ENCODE measurements at places on chromosomes 2 and 18. TPM values are rescaled to one million over a fixed set of nuclear protein-coding genes. Genes with fewer than 3 reads are reported as not detected.
A peak's percentile ranks its signal among the peaks of the same experiment; 100 is the strongest.

- no peak for DNase-seq
Observed at GRCh38 chr2:102286041-102286440, 25.3 kb upstream of the IL1RL1 start.

DNA sequence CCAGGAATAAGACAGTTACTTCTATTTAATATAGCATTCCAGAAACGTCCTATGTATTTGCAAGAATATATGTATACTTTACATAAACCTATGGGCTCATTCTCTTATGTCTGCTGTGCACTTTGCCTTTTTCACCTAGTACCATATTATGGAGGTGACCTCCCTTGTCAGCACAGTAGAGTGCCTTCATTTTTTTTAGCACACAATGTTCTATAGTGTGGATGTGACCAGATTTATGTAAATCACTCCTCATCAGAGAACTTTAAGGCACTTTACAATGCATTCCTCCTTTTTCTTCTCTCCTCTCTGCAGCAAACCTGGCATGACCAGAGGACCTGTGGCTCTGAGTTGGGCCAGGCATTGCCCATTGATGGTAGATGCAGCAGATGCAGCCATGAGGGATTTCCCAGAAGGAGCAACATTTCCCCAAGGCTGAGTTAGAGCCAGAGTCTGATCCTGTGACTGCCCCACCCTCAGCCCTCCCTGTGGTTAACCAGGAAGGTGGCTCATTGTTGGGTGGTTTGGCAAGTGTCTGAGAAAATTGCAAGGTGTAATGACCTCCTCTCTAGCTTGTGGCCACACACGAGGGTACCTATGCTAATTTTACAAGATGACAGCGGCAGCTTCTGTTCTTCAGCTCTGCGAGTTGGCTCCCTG, 76.5 kb upstream of the DLX2 start:
- peak; percentile 25 for DNase-seq

DNA sequence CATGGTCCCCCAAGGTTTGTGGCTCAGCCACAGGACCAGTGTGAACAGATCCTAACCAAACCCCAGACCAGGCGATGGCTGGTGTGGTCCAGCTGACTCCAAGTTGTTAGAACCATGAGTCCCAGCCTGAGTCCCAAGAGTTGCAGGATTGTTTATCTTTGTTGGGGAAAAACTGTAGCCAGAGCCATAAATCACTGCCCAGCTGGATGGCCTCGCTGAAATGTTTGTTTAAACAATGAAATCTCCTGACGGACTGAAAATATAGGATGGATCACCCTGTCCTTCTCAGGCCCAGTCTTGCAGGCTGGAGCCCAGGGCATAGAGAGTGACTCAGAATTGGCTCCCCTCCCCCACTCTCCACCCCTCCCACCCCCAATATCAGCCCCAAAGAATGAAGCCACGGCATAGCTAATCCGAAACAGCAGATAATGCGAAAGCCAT, 36.4 kb downstream of the PKDCC start:
- DNase-seq: no peak

- DNase-seq: no peak
Observed at GRCh38 chr2:127655209-127656073, 9.5 kb downstream of the GPR17 start.

DNA sequence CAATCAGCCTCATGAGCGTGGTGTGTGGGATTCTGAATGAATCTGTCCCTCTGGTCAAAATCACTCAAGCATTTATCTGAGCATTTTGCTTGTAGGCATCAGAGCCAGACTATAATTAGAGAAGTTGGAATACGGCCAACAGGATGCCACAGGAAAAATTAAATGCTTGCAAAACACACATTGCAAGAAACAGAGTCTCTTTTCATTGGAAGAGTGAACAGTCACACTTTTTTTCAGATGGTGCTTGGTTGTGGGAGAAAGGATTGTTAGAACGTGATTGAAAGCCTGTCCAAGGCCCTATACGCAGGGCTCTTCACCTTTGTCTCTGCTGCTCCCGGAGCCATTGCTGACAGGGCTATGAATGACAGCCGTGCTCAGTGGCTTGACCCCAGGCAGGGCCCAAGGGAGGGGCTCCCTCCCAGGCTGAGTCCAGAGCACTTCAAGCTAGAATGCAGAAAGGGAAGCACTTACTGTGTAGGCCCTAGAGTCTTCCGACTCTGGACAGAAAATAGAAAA, 59.8 kb downstream of the SNTG2 start:
- no peak for DNase-seq

DNA sequence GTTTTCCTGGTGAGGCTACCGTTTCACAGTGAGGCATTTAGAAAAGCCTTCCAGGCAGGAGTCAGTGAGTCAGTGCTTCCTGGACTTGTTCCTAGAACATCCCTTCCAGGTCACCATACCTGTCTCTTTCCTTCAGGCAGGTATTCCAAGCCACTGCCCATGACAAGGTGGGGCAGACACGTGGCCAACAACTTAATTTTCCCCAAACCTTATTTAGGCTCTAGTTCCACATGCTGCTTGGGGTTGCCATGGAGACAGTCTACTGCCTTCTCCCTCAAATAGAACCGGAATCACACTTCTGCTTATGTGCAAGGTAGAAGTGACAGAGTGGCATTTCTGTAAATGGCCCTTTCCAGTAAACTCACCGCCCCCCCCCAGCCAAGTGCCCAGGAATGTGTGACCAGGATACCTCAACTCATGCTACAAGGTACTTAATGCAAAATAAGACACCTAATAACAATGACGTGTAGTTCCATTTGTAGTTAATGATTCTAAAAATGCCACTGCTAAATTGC, 258.3 kb downstream of the PRKCE start:
- DNase-seq: no peak

DNA sequence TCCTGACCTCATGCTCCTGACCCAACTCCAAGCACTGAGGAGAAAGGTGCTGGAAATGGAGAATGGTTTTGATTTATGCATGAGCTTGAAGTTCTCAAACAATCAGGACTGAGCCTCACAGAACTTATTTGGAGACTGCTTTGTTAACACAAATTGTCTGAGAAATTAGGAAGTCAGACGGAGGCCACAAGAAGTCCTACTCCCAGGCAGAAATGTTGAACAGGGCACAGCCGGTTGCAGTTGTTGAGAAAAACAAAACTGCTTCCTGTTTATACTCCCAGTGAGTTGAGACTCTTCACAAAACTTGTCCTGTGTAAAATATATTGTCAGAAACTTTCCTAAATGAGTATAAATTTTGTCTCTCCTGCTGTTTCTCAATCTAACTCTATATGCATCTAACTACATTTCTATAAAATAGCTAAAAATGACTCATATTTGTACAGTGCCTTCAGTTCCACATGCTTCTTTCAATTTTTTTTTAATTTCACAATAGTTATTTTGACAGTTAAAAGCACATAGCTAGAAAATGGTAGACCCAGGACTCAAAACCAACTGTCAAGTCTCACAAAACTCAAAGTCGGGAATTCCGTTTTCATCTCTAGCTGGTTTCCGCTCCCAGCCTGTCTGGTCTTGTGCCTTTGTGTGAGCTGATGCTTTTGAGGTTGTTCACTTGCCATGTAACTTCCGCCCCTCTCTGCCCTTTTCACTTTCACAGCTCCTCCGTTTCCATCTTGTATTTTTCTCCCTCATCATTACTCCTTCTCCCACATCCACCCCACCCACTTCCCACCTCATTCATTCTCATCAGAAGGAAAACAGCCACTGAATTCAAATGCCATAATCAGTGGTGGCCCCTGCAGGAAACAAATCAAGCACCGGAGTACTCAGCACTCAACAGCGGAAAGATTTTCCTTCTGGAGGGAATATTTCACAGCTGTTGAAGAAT, 215.0 kb downstream of the SUCLG1 start:
- no peak for DNase-seq

DNA sequence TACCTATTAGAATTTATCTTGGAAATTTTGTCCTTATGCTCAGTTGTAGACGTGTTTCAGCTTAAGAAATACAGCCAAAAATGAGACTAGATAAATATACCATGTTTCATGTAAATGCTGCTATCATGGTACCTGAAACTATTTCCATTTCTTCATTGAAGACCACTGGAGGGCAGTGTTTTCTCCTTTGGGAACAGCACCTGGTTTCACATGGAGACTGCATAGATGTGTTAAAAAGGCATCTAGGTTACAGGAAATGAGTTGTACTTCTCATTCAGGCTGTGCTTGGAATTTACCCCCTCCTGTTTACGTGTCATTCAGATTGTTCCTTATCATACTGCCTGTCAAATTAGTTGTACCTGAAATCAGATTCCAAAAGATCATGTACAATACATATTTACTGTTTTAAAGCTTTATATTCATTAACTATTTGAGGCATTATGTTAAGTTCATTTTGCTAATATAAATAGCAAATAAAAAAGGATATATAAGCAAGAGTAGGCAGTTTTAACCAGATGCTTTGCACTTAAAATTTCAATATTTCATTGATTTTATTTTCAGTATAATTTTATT, 57.3 kb upstream of the PSMD14 start:
- no peak for DNase-seq

GRCh38 chr2:62800618-62801017, 95.1 kb downstream of the EHBP1 start:
- no peak for DNase-seq

GRCh38 chr18:45951016-45951714, 16.0 kb downstream of the EPG5 start:
- DNase-seq: no peak

DNA sequence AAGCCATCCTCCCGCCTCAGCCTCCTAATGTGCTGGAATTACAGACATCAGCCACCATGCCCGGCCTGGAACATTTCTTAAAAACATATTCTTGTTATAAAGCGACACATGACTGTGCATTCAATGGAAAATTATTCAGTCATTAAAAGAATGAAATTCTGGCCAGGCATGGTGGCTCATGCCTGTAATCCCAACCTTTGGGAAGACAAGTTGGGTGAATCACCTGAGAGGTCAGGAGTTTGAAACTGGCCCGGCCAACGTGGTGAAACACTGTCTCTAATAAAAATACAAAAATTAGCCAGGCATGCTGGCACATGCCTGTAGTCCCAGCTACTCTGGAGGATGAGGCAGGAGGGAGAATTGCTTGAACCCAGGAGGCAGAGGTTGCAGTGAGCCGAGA, 21.6 kb upstream of the RPRD1A start:
- no peak for DNase-seq

- DNase-seq: no peak
Observed at GRCh38 chr2:224875841-224876240, 159.7 kb upstream of the CCDC195 start.

- DNase-seq: no peak
Observed at GRCh38 chr2:79393806-79394484, 118.9 kb upstream of the CTNNA2 start.

The HOXD12 gene
- not detected for total RNA-seq

The TMEM247 gene
- not detected for total RNA-seq

The PECR gene
- total RNA-seq: 29.7 TPM

The CHST10 gene
- total RNA-seq: 7.8 TPM

The B3GNT7 gene
- 0.76 TPM for total RNA-seq

The SNTG2 gene
- total RNA-seq: 2.5 TPM

The CYS1 gene
- total RNA-seq: 0.46 TPM

The ST8SIA5 gene
- total RNA-seq: not detected

The FEV gene
- not detected for total RNA-seq
